ENCODE measurements at places on chromosomes 2 and 18. TPM values are rescaled to one million over a fixed set of nuclear protein-coding genes. Genes with fewer than 3 reads are reported as not detected.

GRCh38 chr2:239960929-239961661 is 64.0 kb downstream of the NDUFA10 start:
- no peak for DNase-seq

- DNase-seq = no peak
These were observed 120.7 kb upstream of the PXDN start for GRCh38 chr2:1864981-1865421.

DNA sequence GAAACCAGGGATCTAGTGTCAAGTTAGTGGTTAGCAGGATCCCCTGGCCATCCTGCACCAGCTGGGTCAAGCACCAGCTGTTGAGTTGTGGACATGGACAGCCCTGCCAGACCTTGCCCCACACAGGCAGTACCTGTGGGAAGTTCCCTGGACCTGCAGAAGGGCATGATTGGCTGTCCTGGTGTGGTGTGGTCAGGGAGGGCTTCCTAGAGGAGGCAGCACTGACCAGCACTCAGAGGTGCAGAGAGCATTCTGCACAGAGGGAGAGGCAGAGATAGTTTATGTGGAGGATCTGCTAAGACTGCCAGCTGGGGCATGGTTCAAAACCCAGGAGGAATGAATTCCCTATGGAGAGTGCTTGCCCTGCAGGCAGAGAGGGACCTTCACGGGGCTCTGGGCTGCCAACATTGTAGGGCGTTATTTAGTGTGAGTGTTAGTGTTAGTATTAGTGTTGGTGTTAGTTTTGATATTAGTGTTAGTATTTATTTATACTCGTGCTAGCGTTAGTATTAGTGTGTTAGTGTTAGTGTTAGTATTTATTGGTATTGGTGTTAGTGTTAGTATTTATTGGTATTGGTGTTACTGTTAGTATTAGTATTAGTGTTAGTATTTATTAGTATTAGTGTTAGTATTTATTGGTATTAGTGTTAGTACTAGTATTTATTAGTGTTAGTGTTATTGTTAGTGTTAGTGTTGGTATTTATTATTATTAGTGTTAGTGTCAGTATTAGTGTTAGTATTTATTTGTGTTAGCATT is 31.9 kb downstream of the TWIST2 start:
- DNase-seq = no peak

GRCh38 chr18:12052866-12053265 is 40.8 kb upstream of the ANKRD62 start:
- DNase-seq = no peak

GRCh38 chr18:74784752-74785151 is 187.1 kb downstream of the ZNF407 start:
- DNase-seq = no peak

- DNase-seq = no peak
These were observed 186.5 kb upstream of the TPO start for GRCh38 chr2:1226766-1227165.

GRCh38 chr18:59546188-59546587 is 151.0 kb downstream of the CCBE1 start:
- DNase-seq = no peak

DNA sequence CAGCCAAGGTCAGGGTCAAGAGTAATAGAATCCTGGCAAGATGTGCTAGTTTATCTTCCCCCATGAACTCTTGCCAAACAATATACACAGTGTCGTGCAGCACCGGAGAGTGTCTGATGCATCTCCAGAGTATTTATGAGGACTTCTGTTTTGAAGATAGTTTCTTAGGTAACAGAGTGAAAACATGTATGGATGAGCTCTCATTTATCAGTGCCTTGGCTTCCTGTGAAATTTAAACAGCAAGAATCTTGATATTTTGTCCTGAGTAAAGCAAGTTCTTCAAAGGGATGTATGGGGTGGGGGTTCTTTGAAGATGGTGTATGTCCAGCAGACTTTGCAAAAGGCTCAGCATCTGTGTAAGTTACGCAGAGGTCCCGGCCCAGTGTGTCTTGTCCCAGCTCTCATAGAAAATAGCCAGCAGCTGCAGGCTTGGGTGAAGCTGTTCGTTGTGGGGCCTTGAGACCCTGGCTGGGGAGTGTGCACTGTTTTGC is 361.0 kb upstream of the NT5C1B start:
- no peak for DNase-seq

Gene CWC22
- total RNA-seq = 15.4 TPM
